A549 treated with Mapracorat at 1 μM for 4 hours (cell line): ENCODE measurements at places on chromosomes 16 and 17. TPM values are rescaled to one million over a fixed set of nuclear protein-coding genes. Genes with fewer than 3 reads are reported as not detected.

The CHST4 gene
- 0.08 TPM in 1 of 5 replicates, not detected in the others for total RNA-seq

The TEKT1 gene
- 0.04 to 0.23 TPM (median 0.07 TPM) in 4 of 5 replicates, not detected in the other for total RNA-seq

The TP53TG3D gene
- 0.48 to 1.6 TPM (median 1.2 TPM) in 5 replicates for total RNA-seq

The KRTAP4-1 gene
- 0.16 to 0.38 TPM (median 0.18 TPM) in 3 of 5 replicates, not detected in the others for total RNA-seq

The SALL1 gene
- 0.16 to 0.35 TPM (median 0.28 TPM) in 5 replicates for total RNA-seq

The CHST5 gene
- 0.06 to 0.29 TPM (median 0.12 TPM) in 4 of 5 replicates, not detected in the other for total RNA-seq
